ENCODE measurements at places on chromosomes 5 and 9.

DNA sequence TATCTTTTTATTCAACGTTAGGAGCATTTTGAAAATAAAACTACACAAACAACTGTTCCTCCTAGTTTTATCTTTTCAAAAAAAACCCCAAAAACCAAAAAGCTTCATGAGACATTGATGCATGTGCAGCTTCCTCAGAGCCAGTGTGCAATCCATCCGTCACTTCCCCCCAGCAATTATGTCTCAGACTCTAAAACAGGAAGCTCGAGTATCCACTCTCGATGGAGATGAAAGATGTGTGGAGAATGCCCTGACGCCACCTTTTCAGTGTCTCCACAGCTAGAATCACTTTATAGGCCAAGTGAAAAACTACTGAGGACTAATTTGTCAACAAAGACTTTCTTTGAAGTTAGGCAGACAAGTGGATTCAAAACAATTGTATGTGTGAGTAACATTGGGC, 408.9 kb upstream of the SMARCA2 start:
- no peak for DNase-seq

DNA sequence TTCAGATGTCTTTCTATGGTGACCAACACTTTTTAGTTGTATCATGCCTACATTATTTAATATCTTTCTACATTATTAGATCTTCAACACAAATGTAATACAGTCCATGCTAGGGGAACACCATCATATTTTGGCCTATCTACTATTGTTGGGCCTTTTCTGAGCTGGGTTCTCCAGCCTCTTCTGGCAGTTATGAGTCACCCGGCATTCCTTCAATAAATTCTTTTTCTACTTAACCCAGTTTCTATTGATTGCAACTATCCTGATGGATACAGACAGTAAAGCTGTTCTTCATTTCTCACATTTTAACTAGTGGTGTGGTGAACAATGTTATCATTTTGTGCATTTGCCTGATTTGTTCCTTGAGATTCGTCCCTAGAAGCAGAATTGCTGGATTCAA, 529.3 kb downstream of the BNC2 start:
- DNase-seq, result no peak

- no peak for DNase-seq
Observed at GRCh38 chr9:10226996-10227395, 385.8 kb downstream of the PTPRD start.

- no peak for DNase-seq
Observed at GRCh38 chr9:93507768-93508167, 54.4 kb upstream of the FAM120AOS start.

DNA sequence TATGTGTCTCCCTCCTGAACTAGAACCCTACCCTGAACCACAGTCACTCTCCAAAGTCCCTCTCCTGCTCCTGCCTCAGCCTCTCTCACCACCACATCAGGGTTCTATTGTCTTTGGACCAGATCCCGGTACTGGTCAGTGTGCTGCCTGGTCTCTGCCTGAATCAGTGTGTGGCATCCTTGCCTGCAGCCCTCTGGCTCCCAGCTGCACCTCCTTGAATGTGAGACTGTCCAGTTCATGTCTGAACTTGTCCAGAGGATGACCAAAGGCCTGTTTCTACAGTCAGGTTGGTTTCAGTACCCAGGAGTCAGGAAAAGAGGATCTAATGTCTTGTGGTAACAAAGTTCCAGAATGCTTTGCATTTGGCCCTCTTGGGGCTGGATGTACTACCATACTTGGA, 76.8 kb upstream of the RANBP3L start:
- DNase-seq, result no peak

GRCh38 chr5:160312960-160313727, 780 bp upstream of the CCNJL start:
- no peak for DNase-seq

- no peak for DNase-seq
Observed at GRCh38 chr5:116738615-116739261, 164.1 kb upstream of the SEMA6A start.

DNA sequence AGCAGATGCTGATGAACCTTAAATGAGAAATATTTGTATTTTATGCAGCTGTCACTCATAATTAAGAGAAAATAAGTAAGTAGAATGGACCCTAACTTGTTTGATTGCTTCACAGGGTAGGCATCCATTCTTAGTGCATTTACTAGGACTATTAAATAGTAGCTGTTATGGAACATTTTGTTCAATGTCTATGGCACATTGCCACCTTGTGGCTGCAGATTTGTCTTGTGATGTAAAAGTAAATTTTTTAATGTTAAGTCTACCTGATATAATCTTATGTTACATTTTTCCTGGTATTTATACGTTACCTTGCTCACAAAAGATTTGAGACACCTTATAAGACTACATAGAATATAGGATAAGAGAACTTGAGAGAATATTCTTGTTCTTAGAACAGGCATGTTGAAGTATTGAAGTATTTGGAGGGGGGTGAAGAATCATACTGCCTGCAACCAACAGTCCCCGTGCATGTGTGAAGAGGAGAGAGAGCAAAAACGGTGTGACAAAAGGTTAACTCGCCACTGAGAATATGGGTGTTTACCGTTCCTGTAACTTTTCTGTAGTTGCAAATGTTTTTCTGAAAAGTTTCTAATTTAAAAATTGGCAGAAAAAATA, 161.1 kb downstream of the MAST4 start:
- DNase-seq, result no peak

GRCh38 chr9:131111854-131112311, 13.5 kb upstream of the NUP214 start:
- peak; percentile 89 for DNase-seq

GRCh38 chr5:140342287-140342686, 4.1 kb downstream of the HBEGF start:
- DNase-seq, result no peak

GRCh38 chr5:153619771-153620170, 129.3 kb downstream of the GRIA1 start:
- no peak for DNase-seq

DNA sequence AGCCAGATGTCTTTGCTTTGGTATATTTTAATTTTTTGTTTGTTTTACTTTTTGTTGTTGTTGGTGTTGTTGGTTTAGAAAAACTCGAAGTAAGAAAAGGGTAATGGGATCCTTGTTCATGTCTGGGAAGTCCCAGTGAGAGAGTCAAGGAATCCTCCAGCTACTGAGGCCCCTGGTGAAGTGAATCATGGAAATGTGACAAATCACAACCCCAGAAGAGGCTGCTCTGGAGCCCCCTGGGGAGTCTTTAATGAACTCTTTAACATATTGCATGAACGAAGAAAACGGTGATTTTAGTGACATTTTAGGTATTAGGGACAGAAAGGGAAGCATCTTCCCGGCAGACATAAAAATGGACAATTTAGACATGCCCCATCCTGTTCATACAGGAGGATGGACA, 41.3 kb downstream of the TMEM174 start:
- no peak for DNase-seq

- DNase-seq, result no peak
Observed at GRCh38 chr5:146399481-146399880, 47.7 kb upstream of the TCERG1 start.

DNA sequence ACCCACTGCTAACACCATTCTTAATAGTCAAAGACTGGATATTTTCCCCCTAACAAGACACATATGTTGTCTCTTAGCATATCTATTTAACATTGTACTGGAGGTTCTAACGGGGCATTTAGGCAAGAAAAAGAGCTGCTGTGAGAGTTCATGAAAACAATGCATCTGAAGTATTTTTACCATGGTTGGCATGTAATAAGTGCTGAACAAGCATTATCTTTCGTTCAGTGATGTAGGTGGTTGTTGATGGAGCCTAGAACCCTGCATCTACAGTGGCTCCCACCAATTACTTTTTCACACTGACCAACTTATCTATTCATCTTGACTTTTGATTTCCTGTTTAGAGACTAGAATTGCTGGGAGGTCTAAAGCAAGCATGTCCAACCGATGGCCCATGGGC, 12.8 kb downstream of the B4GALT1 start:
- no peak for DNase-seq

GRCh38 chr5:17113174-17113958, 104.1 kb upstream of the BASP1 start:
- DNase-seq, result no peak

- no peak for DNase-seq
Observed at GRCh38 chr9:114860187-114860586, 54.3 kb upstream of the TNFSF15 start.

DNA sequence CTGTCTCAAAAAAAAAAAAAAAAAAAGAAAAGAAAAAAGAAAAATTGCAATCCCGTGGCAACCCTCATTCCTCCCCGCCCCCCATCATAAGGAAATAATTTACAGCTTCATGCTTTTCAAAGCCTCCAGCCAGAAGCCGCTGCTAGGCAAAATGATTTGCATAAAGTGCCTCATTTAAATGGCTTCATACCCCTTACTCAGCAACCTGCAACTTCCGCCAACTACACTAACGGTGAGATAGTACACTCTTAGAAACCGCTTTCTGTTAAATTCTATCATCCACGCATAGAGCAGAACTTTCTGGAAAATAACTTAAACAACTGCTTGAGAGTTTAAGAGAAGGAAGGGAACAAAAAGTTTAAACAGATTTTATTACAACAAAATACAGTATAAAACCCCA, 17.8 kb downstream of the SERINC5 start:
- DNase-seq, result no peak

- DNase-seq, result no peak
Observed at GRCh38 chr5:108765647-108766046, 17.9 kb downstream of the FER start.

- no peak for DNase-seq
Observed at GRCh38 chr9:87639949-87640348, 86.0 kb upstream of the CTSL start.

All from C1 segment of cervical spinal cord (tissue), 14 donors.